Adrenal gland (tissue), 19 donors: ENCODE measurements at places on chromosomes 6 and 20. TPM values are rescaled to one million over a fixed set of nuclear protein-coding genes. Genes with fewer than 3 reads are reported as not detected.

- DNase-seq, result no peak
Observed at GRCh38 chr6:103027271-103027931, 1633.9 kb downstream of the GRIK2 start.

- DNase-seq, result peak; percentile 68
Observed at GRCh38 chr6:132391391-132392269, 9.6 kb downstream of the MOXD1 start.

- DNase-seq, result peak; percentile 34
Observed at GRCh38 chr6:43952746-43953145, 174.5 kb downstream of the MRPL14 start.

- DNase-seq, result no peak
Observed at GRCh38 chr6:109821428-109821827, 130.3 kb downstream of the FIG4 start.

GRCh38 chr6:165266621-165267020 lies 42.8 kb downstream of the C6orf118 start:
- DNase-seq, result no peak

The CASS4 gene
- 0.37 TPM for polyA plus RNA-seq

The AVP gene
- not detected for polyA plus RNA-seq

The PNPLA1 gene
- polyA plus RNA-seq, result not detected
